ENCODE measurements at places on chromosomes 5 and 9.

DNA sequence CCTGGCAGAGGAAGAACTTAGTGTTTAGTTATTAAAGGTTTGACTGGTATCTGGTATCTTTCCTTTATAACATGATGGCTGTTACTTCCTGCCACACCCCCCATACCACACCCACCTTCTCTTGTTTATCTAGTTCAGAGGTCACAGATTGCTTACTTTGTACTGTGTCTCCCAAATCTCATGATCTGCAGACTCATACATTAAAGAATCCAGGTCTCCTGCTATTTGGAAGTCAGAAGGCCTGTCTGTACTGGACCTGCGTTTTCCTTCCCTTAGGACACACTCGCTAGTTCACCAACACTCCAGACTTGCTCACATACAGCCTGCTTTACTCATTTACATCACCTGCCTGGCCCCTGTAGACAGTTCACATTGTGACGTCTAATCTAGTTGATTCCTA is 39.3 kb downstream of the NUDT12 start:
- DNase-seq, result no peak

DNA sequence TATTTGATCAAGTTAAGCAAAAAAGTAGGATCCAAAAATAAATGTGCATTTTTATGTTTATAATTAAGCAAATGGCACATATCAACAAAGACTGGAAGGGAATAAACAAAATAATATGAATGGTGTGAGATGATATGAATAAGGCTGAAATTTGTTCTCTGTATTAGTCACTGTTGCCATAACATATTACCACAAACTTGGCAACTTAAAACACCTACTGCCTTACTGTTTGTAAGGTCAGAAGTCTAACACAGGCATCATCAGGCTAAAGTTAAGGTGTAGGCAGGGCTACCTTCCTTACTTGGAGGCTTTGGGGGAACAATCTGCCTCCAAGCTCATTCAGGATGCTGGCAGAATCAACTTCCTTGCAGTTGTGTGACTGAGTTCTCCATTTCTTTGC is 19.3 kb downstream of the PGGT1B start:
- no peak for DNase-seq

DNA sequence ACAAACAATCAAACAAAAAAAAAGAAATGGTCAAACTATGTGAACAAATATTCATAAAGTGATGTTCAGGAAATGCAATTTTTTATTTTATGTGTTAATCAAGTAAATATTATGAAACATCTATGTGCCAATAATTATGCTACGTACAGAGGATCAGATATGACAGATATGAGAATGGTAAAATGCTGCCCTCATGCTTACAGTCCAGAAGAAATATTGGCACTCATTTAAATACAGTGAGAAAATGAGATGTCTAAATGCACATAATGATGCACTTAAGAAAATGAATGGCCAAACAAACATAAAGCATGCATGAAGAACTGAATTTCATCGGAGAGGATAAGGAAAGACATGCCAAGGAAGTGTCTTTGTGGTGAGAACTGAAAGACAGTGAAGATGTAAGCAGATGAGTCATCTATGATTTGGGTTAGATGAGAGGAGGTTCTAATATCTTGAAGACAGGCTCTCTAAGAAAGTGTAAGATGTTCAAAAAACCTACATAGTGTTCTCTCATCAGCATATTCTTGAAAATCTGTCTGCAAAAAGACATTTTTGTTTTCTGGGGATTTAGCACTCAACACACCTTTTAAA is 1231.1 kb upstream of the ACO1 start:
- no peak for DNase-seq

- DNase-seq, result no peak
These were observed 400 bp downstream of the TIFAB start for GRCh38 chr5:135451581-135452320.

- no peak for DNase-seq
These were observed 6.3 kb downstream of the EXOSC3 start for GRCh38 chr9:37778534-37778933.

DNA sequence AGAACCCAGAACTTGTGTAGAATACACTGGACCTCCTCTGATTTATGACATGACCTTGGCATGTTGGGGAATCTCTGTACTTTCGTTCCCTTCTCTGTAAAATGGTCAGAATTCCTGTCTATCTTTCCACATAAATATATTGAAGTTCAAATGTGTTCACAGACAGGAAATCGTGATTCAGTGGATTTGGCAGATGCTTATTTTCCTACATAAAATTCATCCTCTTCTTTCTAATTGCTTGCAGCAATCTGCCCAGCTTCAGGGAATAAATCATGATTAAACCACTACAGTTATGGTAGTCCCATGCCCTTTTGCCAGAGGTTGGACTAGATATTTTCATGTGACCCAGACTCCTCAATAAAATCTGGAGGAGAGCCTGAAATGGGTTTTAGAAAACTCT is 52.1 kb upstream of the ARL15 start:
- DNase-seq, result no peak

- DNase-seq, result no peak
These were observed 1065.4 kb downstream of the TAF11L14 start for GRCh38 chr5:18699681-18700080.

GRCh38 chr5:38601133-38601862 is 44.9 kb upstream of the LIFR start:
- no peak for DNase-seq

GRCh38 chr5:164256954-164257353 is 751.5 kb downstream of the MAT2B start:
- no peak for DNase-seq

- no peak for DNase-seq
These were observed 69.6 kb downstream of the ANKRD33B start for GRCh38 chr5:10633271-10634049.

DNA sequence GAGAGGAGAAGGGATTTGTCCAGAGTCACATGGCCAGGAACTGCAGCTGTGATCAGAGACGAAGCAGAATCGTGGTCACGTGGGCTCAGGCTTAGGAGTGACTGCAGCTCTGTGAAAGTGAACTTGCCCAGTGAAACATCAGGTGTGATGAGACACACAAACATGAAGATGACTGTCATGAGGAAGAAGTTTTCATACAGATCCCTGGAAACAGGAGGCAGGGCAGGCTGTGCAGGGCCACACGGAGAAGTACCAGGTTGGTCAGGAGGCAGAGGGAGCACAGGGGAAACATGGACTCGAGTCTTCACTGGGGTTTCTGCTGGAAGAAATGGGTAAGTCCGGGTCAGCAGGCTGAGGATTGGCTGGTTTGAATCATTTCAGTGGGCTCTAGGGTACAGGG is 64.1 kb downstream of the BARX1 start:
- no peak for DNase-seq

GRCh38 chr9:77589046-77589795 is 58.9 kb downstream of the GNA14 start:
- no peak for DNase-seq

- DNase-seq, result no peak
These were observed 80.6 kb downstream of the RAD23B start for GRCh38 chr9:107363516-107364152.

DNA sequence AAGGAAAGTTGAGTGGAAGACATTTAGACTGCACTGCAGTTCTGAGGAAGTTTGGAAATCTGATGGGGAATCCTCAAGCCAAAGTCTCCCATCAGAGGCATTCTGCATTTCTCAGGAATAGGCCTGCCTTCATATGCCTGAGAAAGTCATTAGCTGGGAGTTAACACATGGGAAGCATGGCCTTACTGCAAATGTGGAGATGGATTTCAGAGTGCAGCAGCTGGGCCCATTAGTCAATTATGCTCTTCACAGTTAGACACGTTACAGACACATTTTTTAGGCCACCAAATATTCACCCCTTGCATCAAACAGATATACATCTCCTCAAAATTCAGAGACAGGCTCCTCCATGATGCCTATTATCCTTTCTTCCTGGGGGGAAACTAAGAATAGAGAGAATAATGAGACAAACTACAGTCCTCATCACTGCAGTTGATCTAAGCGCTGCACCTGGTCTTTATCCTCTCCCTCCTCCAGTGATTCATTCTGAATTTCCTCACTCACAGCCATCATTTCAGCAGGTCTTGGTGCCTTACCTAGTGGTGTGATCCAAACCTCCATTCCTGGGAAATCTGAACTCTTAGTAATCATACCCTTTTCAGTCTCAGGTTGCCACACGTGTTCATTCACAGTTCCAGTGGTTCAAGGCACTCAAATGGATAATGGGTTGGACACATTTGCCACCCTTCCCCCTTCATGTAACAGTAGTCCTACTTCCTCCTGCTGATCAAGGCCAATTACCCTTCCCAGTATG is 47.9 kb upstream of the PPP2CA start:
- no peak for DNase-seq

GRCh38 chr9:124239249-124240073 is 18.3 kb upstream of the NEK6 start:
- DNase-seq, result no peak

- no peak for DNase-seq
These were observed 349.6 kb downstream of the PDE4D start for GRCh38 chr5:59543821-59544442.

Data from activated CD8-positive, alpha-beta memory T cell treated with anti-CD3 and anti-CD28 coated beads, Interleukin-2, amount 50 U/mL, for 4 hours (primary cell).